ENCODE measurements at places on chromosomes 5 and 9. TPM values are rescaled to one million over a fixed set of nuclear protein-coding genes. Genes with fewer than 3 reads are reported as not detected.

Gene STING1
- 69.6 TPM for total RNA-seq

Gene MCIDAS
- total RNA-seq = not detected

Gene LSM11
- total RNA-seq = 8.9 TPM

Gene C8G
- 1.7 TPM for total RNA-seq

Gene APBA1
- total RNA-seq = 4.9 TPM

Gene ST6GALNAC4
- 98.0 TPM for total RNA-seq

Gene BTNL8
- 0.19 TPM for total RNA-seq

Data from dermis blood vessel endothelial cell (primary cell).